NCI-H1092 (cell line): ENCODE measurements at places on chromosomes 11 and 22.
A peak's percentile ranks its signal among the peaks of the same experiment; 100 is the strongest.

DNA sequence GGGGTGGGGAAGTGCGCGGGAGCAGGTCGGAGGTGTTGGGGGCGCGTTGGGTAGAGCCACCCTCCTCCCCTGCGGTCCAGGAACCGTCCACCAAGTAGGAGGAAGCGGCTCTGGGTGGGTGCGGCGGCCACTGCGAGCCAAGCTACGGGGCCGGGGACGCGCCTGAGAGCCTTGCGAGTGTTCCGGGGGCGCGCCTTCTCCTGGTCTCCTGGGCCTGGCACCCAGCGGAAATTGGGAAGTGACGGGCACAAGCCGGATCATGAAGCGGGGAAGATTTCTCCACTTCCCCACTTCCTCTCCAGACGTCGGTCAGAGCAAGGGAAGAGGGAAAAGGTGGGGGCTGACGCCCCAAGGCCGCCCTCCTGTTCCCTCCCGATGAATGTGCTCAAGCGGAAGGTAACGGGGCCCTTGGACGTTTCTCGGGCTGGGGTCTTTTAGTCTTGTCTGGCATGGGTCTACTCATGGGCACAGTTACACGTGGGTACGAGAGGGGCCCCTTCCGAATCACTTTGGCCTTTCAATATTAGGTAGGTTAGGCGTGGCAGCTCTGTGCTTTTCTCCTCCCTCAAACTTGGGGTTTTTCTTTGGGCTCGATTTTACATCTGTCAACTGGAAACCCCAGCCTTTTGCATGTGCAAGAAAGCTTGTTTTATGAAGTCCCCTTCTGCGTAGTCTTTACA lies 865 bp downstream of the RBM14 start:
- peak; percentile 62 for DNase-seq

DNA sequence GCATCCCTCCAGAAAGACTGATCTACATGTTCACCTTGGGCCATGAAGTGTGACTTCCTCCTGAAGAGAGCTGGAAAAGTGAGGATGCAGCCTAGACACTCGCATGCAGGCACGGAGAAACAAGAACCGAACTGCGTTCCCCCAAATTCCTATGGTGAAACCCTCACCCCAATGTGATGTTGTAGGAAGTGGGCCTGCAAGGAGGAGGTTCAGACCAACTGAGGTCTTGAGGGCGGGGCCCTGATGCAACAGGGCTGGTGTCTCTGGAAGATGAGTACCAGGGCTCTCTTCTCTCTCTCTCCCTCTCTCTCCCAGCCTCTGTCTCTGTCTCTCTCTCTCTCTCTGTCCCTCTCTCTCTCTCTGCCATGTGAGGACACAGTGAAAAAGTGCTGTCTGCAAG lies 501.1 kb downstream of the BRD1 start:
- DNase-seq: no peak

GRCh38 chr11:123377355-123377754 lies 52.7 kb upstream of the GRAMD1B start:
- no peak for DNase-seq

DNA sequence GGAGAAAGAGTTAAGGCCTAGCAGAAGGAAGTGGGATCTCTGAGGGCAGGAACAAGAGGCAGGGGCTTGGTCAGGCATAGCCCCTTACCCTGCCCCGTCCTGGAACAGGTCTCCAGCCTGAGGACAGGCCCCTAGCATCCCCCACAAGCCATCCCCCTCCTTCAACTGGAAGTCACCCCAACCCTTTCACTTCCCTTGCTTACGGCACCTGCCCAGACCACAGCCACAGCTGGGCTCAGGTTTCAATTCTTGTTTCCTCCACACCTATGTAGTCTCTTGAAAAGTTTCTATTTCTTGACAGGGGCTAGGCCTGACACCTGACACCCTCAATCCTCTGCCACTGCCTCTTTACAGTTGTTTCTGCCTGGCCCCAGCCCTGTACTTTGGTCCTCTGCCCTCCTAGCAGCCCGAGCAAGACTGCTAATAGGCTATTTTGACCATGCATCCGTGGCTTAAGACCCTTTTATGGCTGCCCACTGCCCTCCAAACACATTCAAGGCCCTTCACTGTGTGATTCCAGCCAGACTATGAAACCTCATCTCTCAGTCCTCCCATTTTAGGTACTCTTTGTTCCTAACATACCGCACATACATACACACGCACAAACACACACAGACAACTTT lies 10.9 kb upstream of the FCHSD2 start:
- DNase-seq: no peak

DNA sequence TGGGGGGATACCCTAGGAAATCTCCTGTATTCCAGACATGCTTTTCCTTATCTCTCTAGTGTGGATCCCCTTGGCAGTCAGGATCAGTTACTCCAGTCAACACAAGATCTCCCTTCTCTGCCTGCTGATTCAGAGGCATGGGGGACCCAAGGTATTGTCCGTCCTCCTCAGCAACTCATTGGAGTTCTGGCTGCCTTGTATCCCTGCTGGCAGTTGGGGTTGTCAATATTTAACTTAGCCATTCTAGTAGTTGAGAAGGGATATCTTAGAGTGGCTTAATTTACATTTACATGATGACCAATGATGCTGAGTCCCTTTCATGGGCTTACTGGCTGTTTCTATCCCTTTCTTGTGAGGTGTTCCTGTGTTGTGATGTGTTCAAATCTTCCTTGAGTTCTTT lies 74.2 kb downstream of the GRK3 start:
- DNase-seq: no peak

DNA sequence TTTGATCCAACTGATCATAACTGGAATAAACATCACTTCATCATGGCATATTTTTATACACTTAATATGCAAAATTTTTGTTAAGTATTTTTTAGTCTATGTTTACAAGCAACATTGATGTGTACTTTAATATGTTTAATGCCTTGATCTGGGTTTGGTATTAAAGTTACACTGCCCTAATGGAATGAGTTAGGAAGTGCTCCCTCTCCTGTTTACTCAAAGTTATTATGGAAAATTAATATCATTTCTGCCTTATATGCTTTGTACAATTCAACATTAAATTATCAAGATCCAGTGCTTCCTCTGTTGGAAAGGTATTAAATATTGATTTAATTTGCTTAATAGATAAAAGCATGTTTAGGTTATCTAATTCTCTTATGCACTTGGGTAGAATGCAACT lies 927.3 kb upstream of the RAG2 start:
- no peak for DNase-seq

GRCh38 chr11:124882339-124883071 lies 15.2 kb downstream of the ROBO4 start:
- DNase-seq: no peak

DNA sequence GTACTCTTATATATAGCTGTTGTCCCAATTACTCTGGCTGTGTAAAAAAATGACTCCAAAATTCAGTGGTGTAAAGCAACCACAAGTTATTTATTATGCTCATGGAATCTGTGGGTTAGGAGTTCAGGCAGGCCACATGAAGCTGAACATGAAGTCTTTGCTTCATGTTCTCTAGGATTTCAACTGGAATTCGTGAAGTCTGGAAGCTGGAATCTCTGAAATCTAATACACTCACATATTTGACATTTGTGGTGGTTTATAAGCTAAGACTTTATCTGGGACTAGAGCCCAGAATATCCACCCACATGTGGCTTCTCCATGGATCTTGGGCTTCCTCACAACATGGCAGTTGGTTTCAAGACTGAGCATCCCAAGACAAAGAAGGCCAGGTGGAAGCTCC lies 430.6 kb downstream of the MIAT start:
- DNase-seq: no peak

DNA sequence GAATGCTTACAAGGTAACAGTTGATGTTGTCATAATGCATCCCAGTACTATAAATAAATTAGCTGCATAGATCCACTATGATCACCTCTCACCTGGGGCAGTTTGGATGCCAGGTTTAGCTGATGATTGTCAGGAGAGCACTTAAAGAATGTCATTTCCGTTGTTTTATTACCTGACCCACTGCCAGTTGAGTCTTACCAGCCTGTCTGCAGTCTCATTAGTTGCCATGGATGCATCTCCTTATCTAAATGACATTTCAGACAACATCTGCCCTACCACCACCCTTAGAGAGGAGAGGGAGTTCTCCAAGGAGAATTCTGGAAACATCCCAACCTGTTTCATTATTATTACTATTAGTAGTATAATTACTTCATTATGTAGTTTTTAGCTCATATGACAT lies 339.1 kb upstream of the API5 start:
- peak; percentile 84 for DNase-seq

GRCh38 chr11:120261321-120261720 lies 21.4 kb downstream of the POU2F3 start:
- no peak for DNase-seq

GRCh38 chr11:96277696-96278038 lies 65.3 kb downstream of the MAML2 start:
- DNase-seq: no peak

DNA sequence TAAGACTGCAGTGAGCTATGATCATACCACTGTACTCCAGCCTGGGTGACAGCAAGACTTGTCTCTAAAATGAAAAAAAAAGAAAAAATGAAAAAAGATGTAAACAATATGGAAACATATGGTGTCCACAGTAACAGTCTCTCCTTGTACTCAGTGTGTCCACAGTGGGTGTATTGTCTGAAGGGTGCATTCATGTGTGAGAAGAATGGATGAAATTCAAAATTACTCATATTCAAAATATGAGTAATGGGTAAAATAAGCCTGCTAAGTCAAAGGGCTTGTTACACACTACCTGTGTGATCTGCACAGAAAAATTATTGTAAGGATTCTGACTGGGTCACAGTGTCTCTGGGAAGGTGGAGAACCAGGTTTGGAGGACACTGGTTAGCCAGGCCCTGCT lies 26.9 kb downstream of the PPFIA1 start:
- no peak for DNase-seq

DNA sequence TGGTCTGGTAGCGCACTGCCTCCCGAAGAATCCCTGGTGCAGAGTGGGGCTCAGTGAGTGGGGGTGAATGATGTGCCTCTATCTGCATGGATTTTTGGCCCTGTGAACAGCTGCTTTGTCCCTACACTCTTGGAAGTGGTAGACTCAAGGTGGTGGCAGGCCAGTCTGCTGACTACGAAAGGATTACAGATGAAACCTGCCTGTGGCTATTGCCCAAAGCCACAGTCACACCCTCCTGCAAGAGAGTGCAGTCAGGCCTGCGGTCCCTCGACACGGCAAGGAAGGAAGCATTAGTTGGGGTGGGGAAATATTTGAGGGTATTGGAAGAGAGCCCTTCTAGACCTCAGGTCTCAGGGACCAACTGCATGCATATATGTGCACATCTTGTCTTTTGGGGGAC lies 63.7 kb downstream of the DSCAML1 start:
- no peak for DNase-seq

GRCh38 chr11:44535191-44535980 lies 30.1 kb upstream of the CD82 start:
- no peak for DNase-seq

GRCh38 chr11:78061088-78061920 lies 2.4 kb upstream of the THRSP start:
- DNase-seq: no peak

- DNase-seq: no peak
Observed at GRCh38 chr11:62048100-62048499, 75.7 kb upstream of the INCENP start.

GRCh38 chr11:47215366-47215910 lies 664 bp downstream of the DDB2 start:
- DNase-seq: peak; percentile 28

GRCh38 chr11:61679296-61679695 lies 895 bp upstream of the DAGLA start:
- DNase-seq: no peak

DNA sequence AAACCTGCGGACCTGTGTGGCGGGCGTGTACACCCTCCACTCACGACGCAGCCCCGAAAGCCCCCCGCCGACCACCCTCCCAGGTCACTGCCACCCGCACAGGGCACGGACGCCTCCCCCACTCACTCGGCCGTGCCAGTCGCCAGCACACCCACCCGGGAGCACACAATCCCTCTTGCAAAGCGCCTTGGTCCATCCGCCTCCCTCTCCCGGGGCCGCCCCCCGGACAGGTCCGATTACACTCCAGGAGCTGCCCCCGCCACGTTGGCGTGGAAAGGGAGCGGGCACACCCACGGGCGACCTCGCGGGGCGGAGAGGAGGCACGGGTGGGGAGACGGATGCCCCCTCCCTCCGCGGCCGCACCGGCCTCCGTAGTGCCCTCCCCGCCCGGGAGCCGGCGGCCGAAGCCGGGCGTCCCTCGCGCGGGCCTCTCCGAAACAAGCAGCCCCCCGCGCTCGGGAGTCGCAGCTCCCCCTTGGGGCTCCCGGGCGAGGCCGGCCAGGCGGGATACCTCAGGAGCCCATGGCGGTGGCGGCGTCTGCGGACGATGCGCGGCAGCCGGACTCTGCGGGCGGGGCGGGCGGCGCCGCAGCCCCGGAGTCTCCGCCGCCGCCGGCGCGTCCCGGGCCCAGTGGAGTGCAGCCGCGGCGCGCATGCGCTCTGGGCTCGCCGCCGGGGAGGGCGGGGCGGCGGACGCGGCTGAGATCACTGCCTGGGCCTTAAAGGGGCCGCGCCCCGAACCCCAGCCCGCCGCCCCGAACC lies at the start of gene TMEM184B:
TSS of gene TMEM184B (minus strand) at position 638 of the 762 bp plus-strand sequence. CDS start 25,049 bp downstream, outside the sequence.
- DNase-seq: peak; percentile 32

DNA sequence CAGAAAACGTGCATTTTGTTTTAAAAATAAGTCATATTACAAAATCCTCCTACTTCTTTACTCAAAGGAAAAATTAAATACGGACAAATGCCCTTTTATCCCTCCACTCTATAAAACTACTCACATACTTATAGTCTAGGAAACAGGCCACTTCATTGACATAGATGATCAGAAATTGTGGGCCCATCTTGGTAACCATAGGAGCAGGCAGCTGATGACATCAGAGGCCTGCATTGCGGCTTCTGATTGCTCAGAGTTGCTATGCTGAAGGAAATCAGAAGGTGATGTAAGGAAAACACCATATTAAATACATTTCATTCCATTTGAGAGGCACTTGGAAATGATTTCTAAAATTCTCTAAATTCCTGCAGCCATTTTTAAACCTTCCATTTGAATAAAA lies 27.0 kb downstream of the FAM76B start:
- DNase-seq: no peak

DNA sequence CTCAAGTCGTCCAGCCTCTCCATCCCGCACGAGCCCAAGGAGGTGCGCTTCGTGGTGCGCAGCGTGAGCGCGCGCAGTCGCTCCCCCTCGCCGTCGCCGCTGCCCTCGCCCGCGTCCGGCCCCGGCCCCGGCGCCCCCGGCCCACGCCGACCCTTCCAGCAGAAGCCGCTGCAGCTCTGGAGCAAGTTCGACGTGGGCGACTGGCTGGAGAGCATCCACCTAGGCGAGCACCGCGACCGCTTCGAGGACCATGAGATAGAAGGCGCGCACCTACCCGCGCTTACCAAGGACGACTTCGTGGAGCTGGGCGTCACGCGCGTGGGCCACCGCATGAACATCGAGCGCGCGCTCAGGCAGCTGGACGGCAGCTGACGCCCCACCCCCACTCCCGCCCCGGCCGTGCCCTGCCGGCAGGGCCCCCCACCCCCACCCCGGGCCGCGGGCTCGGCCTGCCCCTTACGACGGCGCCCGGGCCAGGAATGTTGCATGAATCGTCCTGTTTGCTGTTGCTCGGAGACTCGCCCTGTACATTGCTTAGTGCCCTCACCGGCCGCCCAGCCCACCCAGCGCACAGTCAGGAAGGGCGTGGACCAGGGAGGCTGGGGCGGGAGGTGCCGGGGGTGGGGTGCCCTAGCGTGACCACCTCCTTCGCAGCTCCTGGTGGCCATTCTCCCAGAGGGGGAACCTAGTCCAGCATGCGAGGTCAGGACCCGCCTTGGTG lies 6.9 kb upstream of the ACR start:
- no peak for DNase-seq
